ENCODE measurements at places on chromosomes 1 and 21.

GRCh38 chr1:20281801-20282200, 8.9 kb upstream of the VWA5B1 start:
- DNase-seq: no peak

- no peak for DNase-seq
These were observed 55.9 kb upstream of the SPOCD1 start for GRCh38 chr1:31871703-31872102.

DNA sequence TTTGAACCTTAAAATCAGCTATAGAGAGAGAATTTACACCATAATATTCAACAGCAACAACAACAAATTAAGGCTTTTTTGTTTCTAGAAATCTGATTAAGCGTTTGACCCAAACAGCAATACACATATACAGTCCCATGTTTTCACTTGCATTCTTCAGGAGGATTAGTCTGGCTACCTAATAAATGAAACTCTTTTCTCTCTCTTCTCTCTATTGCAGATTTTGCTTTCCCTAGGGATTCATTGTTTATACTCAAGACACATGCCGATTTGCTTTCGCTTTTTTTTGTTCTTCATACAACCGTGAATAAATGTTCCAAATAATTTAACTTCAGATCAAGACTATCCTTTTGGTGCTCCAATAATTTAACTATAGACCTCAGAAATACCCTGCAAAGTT, 162.4 kb upstream of the PTBP2 start:
- no peak for DNase-seq

- DNase-seq: no peak
These were observed 2.6 kb upstream of the RORC start for GRCh38 chr1:151834239-151834638.

DNA sequence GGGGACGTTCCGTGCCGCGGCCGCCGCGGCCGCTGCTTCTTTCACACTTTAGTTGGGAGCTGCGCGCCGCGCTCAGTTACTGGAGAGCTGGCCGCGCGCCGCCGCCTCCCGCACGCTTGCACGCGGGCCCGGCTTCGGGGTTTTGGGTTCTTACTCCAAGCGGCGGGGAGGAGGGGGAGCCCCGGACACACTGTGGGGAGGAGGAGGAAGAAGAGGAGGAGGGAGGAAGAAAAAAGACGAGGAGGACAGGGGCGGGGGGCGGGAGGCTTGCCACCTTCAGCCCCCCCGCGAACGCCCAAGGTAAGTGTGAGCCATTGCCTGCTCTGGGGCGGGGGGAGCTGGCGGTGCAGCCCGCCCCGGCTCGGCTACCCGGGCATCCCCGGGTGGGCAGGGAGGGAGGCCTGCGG, 243 bp downstream of the C1orf21 start:
- DNase-seq: no peak

GRCh38 chr1:154154053-154154452, 820 bp downstream of the NUP210L start:
- DNase-seq: no peak

DNA sequence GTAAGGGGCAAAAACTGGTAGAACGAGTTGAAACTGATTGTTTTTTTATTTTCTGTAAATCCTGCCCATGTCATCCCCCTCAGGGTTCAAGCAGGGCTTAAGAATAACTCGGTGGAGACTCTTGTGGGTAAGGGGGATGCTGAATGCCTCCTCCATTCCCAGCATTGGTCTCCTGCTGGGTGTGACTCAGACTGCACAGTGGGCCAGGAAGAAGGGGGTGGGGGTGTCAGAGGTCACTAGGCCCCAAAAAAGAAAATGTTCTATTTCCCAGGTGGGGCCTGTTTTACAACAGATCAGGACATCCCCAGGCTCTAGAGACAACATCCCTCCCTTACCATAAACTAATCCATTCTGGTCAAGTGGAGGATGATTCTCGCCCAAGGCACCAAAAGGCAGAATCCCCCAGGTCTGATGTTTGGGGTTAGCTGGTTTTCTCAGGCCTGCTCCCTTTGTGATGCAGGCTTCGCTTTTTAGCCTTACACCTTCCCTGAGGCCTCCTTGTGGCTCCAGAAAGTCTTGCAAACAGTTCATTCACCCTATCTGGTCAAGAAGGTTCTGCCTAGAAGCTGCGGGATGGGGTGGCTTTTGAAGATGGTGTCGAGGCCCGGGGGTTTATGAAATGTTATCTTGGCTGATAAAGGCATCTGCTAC, 10.7 kb upstream of the GRHL3 start:
- DNase-seq: no peak

DNA sequence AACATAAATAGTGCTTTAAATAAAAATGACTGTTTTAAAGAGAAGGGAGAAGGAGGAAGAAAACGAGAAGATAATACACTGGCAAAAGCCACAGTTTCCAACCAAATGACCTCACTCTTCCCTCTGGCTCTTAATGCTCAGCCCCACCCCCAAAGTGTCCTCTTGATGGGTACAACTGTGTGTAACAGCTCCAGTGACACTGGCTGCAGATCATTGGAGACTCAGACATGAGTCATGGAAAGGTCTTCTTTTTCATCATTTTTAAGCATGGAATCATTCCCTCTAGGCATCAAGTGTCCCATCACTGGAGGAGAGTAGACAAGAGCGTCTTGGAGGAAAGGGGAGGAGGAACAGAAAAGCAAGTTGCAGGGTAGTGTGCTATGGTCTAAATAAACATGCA, 333.0 kb downstream of the PAPPA2 start:
- DNase-seq: no peak

DNA sequence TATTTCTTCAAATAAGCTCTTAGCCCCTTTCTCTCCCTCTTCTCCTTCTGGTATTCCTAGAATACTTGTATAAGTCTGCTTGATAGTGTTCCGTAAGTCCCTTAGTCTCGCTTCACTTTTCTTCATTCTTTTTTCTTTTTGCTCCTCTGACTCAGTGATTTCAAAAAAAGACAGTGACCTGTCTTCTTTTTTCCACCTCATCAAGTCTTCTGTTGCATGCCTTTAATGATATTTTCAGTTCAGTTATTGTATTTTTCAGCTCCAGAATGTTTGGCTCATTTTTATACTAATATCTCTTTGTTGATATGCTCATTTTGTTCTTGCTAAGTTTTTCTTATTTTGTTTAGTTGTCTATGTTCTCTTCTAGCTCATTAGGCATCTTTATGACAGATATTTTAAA, 97.7 kb downstream of the POFUT2 start:
- no peak for DNase-seq

- DNase-seq: no peak
These were observed 14.4 kb upstream of the OR2T10 start for GRCh38 chr1:248611883-248612414.

GRCh38 chr1:3389093-3389833, 65.2 kb upstream of the ARHGEF16 start:
- no peak for DNase-seq

- no peak for DNase-seq
These were observed 177.0 kb downstream of the NPHP4 start for GRCh38 chr1:5815211-5815610.

- DNase-seq: no peak
These were observed 132.9 kb downstream of the COQ8A start for GRCh38 chr1:227072991-227073390.

GRCh38 chr1:79657951-79658658, 651.6 kb upstream of the ADGRL4 start:
- no peak for DNase-seq

DNA sequence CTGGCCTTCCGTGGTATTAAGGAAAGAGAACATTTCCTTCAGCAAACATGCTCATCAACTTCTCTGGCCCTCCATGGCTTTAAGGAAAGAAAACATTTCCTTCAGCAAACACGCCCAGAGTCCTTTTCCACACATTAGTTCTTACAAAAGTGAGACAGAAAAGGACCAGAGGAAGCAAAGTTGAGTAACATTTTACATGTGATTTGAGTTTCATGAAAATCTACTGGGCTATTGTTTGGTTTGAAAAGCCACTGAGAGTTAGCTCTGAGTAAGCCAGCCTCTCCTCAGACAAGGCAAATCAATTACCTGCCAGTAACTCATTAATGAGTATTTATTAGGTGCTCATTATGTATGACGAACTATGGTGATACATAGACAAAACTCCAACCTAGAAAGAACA, 78.0 kb downstream of the NID1 start:
- no peak for DNase-seq

- DNase-seq: no peak
These were observed 41.0 kb downstream of the GATAD2B start for GRCh38 chr1:153881751-153882150.

- DNase-seq: no peak
These were observed 97.5 kb upstream of the KIAA1614 start for GRCh38 chr1:180815188-180815587.

GRCh38 chr1:40630488-40631223, 34.8 kb downstream of the RIMS3 start:
- no peak for DNase-seq

DNA sequence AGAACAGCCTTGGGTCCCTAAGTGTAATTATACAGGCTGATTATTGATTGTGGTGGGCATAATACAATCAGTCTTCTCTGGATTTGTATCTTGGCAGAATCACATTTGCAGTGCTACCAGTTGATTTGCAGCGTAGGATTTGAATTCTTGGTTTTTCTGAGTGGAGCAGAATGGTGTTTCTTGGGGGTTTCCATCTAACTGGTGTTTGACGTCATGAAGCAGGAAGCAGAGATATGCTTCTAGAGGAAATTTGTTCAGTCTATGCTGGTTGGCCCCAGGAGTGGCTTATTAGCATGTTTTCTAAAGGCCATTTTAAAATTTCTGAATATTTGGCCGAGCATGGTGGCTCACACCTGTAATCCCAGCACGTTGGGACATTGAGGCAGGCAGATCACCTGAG, 3.4 kb downstream of the CTTNBP2NL start:
- DNase-seq: no peak

GRCh38 chr1:7942214-7942921, 1.7 kb upstream of the TNFRSF9 start:
- peak; percentile 17 for DNase-seq

- no peak for DNase-seq
These were observed 63.6 kb upstream of the ZC3H12A start for GRCh38 chr1:37410815-37411214.

GRCh38 chr1:87759421-87760087, 430.9 kb downstream of the LMO4 start:
- DNase-seq: no peak

DNA sequence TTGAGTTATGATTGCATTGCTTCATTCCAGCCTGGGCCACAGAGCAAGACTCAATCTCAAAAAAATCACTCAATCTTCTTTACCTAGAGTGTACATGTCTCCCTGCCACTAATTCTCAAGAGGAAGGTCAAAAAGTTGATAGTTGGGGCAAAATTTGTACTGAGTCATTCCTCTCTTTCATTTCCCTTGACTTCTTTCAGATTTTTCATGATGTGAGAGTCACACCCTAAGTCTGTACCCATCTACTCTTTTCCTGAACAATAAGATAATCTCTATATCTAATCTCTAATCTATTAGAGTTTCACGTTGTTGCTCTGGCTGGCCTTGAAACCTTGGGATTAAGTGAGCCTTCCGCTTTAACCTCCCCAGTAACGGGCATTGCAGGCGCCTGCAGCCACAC, 1.1 kb upstream of the BRDT start:
- no peak for DNase-seq

DNA sequence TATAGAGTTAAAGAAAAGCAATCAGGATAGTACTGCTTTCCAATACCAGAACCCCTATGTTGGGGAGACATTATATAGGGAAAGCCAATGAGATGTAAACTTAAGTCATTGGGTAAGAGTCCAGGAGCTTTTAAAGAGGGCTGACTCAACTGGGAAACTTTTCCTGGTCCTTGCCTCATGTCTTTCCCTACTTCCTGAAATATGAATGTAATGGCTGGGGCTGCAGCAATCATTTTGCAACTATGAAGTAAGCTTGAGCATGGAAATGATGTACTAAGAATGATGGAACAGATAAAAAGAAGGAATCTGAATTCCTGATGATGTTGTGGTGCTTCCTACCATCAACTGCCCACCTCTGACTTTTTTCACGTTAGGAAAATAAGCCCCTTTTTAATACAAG, 55.7 kb downstream of the WDR3 start:
- no peak for DNase-seq

DNA sequence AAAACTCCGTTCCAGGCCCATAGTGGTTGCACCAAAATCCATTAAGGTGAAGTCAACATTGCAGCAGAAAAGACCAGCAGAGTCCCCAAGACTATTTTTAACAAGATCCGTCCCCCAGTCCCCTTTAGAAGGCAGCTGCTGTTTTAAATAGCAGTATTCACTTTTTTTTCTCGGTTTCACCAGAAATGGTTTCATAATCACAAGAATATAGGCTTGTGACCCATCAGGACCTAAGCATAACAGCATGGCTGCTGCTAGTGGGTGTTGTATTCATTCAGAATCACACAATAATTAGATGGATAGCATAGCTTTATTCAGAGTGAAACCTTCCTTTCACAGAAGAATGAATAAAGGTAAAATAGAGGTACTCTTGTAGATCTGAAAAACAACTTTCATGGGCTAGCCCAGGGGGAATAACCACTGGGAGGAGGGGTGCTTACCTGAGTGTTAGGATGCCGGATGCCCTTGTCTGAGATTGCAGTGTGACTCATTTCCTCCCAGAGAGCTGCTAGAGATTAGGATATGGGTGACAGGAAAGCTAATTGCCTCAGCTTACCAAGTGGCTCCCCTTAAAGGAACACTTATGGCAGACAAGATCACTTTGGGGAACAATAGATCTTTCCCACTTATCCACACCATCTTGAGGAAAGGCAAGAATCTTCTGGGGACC, 35.0 kb downstream of the ACKR1 start:
- DNase-seq: no peak

- no peak for DNase-seq
These were observed 401.2 kb downstream of the MATN1 start for GRCh38 chr1:30321996-30322858.

GRCh38 chr1:93620841-93621210, 60.8 kb downstream of the BCAR3 start:
- no peak for DNase-seq

DNA sequence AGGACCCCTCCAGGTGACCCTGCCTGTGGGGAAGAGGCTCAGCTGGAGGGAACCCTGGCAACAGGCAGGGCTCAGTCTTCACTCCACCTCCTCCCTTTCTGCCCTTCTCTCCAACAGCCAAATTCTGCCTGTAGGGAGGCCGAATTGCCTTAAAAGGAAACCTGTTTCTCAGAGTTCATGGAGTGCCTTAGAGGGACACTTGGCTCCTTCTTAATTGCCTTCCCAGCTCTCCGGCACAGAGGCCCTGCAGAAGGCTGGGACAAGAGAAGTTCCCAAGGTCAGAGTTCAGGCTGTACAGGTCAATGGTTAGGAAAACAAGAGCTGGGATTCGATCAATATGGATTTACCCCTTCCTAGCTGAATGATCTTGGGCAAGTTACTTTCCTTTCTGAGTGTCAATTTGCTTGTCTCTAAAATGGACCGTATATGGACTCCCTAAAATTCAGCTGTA, 6.2 kb downstream of the CSRP1 start:
- DNase-seq: no peak

- DNase-seq: peak; percentile 24
These were observed 207.1 kb downstream of the NUF2 start for GRCh38 chr1:163528710-163529348.

All from KG1 (cell line).